Brain (organoid and tissue), 16 donors: ENCODE measurements at places on chromosomes 6 and 20.

- no peak for DNase-seq
Observed at GRCh38 chr20:21360705-21361104, 36.6 kb downstream of the NKX2-4 start.

GRCh38 chr20:38196592-38196991 lies 31.5 kb upstream of the TGM2 start:
- no peak for DNase-seq

GRCh38 chr20:12989586-12990115 lies 19.1 kb upstream of the SPTLC3 start:
- peak; percentile 84 for DNase-seq

DNA sequence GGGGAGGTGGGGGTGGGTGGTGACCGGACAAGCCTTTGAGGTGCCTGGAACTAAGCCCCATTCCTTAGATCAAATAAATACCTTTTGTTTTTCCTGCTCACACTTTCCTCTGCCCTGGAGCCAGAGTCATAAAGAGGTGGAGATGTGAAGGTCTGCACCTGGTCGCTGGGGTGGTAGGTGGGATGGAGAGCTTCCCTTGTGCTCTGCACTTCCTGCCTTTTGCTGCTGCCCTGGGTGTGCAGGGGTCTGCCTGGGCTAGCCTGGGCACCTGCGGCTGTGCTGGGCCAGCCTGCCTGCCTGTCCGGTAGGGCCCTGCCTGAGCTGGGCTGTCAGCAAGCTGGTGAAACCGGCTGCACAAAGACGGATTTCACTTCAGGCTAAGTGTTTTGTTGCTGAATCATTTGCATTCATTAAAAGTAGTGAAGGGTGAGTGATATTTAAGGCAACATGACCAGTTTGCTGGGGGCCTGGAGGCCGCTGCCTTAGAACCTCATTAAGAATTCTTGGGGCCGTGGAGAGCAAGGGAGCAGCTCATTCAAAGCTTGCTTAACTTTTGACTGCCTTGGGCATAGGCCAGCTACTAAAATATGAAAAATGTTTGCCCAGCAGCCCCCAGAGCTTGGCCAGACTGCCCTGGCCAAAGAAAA lies 20.5 kb downstream of the PTK7 start:
- no peak for DNase-seq
